ENCODE measurements at places on chromosomes 1 and 21. TPM values are rescaled to one million over a fixed set of nuclear protein-coding genes. Genes with fewer than 3 reads are reported as not detected.

DNA sequence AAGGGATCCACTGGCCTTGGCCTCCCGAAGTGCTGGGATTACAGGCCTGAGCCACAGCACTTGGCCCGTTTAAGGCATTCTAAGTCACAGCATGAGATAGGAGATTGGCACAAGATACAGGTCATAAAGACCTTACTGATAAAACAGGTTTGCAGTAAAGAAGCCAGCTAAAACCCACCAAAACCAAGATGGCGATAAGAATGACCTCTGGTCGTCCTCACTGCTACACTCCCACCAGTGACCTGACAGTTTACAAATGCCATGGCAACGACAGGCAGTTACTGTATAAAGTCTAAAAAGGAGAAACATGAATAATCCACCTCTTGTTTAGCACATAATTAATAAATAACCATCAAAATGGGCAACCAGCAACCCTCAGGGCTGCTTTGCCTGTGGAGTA is 33.3 kb upstream of the RCC2 start:
- DNase-seq, result no peak
- H3K27ac ChIP-seq, result no peak overlapping the region
- H3K27me3 ChIP-seq, result no peaks in the 10 kb centered on the region
- H3K4me3 ChIP-seq, result no peak overlapping the region

GRCh38 chr1:234662148-234662547 is 52.2 kb upstream of the IRF2BP2 start:
- H3K36me3 ChIP-seq, result no peaks in the 10 kb centered on the region
- no peaks in the 10 kb centered on the region for H3K4me1 ChIP-seq
- H3K27ac ChIP-seq, result no peak overlapping the region
- no peaks in the 10 kb centered on the region for H3K27me3 ChIP-seq
- no peak for DNase-seq
- H3K4me3 ChIP-seq, result no peak overlapping the region

- H3K4me3 ChIP-seq, result no peak overlapping the region
- H3K36me3 ChIP-seq, result no peaks in the 10 kb centered on the region
- no peak overlapping the region for H3K27ac ChIP-seq
- no peak for DNase-seq
These were observed 94.0 kb downstream of the PCP4 start for GRCh38 chr21:39961251-39961650.

Gene TFB2M
- total RNA-seq, result 26.4 TPM

Gene CTTNBP2NL
- 4.4 TPM for total RNA-seq

GRCh38 chr1:245874942-245875580 is 632.0 kb downstream of the SMYD3 start:
- peak; percentile 40 for DNase-seq
- H3K36me3 ChIP-seq, result no peaks in the 10 kb centered on the region
- no peaks in the 10 kb centered on the region for H3K27me3 ChIP-seq
- peaks cover 6% of the 10 kb centered on the region for H3K4me1 ChIP-seq
- no peak overlapping the region for H3K4me3 ChIP-seq

Gene FRRS1
- total RNA-seq, result 87.4 TPM

DNA sequence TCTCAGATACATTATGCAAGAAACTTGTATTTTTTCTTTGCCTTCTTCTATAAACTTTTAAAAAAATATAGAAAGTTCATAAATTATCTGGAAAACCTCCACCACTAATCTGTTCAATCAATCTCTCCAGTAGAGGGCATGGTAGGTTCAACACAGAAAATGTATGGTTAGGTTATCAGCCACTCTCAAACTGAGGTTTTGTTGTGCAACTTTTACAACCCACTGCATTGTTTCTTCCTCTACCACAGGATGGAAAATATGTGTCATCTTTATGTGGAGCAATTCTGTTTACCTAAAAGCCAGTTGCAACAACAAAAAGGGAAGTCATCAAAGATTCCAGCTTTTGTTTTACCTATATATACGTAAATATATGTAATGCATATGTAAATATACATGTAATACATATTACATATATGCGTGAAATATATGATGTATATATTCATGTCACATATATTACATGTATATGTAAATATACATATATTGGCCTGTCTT is 3.0 kb upstream of the RGS2 start:
- no peaks in the 10 kb centered on the region for H3K36me3 ChIP-seq
- no peak overlapping the region for H3K4me3 ChIP-seq
- no peak overlapping the region for H3K27ac ChIP-seq
- no peak for DNase-seq

DNA sequence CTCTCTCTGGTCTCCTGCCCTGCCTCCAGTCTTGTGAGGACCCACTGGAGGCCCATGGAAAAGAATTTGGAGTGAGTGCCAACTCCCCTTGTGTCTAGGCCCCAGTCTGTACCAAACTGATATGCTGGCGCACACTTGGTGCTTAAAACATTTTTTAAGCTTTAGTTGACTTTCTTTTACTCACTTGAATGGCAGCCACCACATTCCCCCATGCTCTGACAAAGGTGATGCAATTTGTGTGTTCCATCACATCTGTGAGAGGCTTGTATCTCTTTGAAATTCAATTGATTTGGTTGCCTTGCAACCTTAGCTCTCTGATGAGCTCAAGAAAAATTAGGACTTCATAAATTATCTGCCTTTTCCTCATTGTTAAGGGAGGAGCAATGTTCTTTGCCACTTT is 30.5 kb upstream of the WDTC1 start:
- H3K27ac ChIP-seq, result no peak overlapping the region
- no peaks in the 10 kb centered on the region for H3K4me1 ChIP-seq

Gene PKP1
- not detected for total RNA-seq

DNA sequence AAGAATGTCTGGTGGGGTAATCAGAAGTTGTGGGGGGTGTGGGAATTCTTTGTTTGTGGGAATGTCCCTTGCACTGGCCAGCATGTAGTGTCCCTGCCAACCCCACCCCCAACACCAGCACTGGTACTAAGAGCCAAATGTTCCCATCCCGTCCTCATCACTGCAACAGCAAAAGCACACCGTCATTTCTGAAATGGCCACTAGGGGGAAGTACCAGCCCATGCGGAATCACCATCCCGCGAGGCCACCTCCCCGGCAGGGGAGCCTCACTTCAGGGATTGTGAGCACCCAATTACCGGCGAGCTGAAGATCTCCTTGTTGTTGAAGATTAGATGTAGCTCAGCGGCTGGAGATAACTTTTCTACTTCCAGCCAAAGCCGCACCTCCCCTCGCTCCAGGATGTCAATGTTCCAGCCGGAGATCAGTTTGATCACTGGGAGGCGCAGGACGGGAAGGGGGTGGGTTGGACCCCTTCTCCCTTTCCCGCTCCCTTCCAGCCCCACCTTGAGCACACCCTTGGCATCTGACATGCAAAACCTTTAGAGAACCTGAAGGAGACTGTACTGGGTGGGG is 41.0 kb downstream of the MYOM3 start:
- peak; percentile 72 for DNase-seq
- no peaks in the 10 kb centered on the region for H3K4me1 ChIP-seq
- no peaks in the 10 kb centered on the region for H3K27me3 ChIP-seq
- H3K27ac ChIP-seq, result no peak overlapping the region
- H3K36me3 ChIP-seq, result no peaks in the 10 kb centered on the region
- no peak overlapping the region for H3K4me3 ChIP-seq

Measured in liver (tissue), 10 donors.